Vagina (tissue), 2 donors: ENCODE measurements at places on chromosomes 1 and 21.

- no peak for DNase-seq
Observed at GRCh38 chr1:20928146-20928545, 141.0 kb upstream of the HP1BP3 start.

DNA sequence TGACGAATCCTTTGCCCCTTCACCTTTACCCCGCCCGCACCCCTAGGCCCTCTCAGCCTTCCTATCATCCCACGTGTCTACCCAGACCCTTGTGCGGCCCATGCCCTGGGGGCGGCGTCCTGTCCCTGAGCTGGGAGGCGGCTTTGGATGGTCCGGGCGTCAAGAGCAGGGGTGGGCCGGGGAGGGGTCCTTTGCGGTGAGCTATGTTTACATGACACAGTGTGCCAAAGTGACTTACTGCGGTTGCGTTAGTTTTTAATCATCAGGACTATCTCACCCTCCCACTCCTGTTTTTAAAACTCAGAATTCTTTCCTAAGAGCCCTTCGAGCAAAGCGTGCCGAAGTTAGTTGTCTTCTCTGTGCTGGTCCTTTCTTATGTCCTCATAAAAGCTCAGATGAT lies 144.6 kb downstream of the PGBD5 start:
- DNase-seq = no peak

DNA sequence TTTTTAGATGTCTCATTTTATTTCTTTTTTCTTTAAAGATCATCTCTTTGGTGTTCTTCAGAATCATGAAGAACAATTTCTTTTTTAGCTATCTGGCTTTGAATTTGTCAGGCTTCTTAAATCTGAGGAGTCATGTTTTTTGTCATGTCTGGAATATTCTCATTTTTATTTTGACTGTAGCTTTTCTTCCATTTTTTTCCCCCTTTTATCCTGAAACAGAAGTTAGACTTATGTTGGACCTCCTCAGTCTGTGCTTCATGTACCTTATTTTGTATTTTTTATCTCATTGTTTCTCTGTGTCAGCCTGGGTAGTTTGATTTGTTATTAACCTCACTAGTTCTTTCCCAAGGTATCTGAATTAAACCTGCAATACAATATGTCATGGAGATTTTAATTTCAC lies 319.2 kb upstream of the ADGRL4 start:
- DNase-seq = no peak

DNA sequence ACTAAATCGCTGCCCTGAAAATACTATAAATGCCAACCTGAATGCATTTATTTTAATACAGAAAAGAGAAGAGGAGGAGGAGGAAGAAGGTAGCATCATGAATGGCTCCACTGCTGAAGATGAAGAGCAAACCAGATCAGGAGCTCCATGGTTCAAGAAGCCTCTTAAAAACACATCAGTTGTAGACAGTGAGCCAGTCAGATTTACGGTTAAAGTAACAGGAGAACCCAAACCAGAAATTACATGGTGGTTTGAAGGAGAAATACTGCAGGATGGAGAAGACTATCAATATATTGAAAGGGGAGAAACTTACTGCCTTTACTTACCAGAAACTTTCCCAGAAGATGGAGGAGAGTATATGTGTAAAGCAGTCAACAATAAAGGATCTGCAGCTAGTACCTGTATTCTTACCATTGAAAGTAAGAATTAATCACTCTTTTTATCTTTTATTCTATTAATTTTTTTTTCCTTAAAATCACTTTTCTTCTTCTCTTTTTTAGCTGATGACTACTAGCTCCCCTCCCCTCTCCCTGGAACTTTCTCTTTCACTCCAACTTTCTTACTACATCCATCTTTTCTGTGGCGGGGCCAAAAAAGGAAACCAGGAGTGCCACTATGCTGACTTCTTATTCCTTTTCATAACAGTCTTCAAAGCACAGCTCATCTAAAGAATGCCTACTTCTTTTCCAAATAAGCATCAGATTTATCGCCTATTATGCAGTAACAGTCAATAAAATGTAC lies 36.3 kb downstream of the FUBP1 start:
- DNase-seq = no peak

- no peak for DNase-seq
Observed at GRCh38 chr1:8523666-8524206, 205.8 kb downstream of the SLC45A1 start.
